Amniotic epithelial cell (primary cell): ENCODE measurements at places on chromosomes 13 and 19.

DNA sequence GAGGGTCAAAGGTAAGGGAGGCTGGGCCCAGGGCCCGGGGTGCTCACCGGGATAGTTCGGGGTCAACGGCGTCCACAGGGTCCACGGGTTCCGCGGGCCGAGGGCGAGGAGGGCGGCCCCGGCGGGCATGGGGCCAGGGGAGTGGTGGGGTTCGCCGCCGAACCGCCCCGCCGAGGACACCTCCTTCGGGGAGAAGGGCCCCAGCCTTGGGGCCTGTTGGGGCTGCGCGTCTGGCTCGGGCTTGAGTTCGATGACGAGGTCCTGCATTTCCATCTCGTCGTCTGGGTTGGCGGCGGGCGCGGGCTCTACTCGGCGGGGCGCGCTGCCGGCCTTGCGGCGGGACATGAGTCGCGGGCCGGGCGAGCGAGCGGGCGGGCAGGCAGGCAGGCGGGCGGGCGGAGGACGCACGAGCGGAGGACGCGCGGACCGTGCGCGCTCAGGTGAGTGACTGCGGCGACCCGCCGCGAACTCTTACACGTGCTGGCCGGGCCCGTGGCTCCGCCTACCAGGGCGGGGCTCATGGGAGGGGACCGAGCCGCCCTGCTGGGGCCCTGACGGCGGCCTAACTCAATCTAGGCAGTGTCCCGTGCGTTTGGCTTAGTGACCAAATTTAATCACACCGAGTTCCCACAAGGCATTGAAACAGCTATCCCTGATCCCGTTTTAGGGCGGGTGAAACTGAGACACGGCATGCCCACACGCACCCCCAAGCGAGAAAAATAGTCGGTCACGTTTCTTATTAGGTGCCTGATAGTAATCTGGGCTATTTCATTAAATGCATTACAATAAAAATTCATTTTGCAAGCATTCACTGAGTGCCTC is at the start of gene ZNF296:
Gene ZNF296 (minus strand): TSS at position 450 of the 822 bp plus-strand sequence. CDS start 105 bp downstream, at position 345.
- DNase-seq, result no peak

DNA sequence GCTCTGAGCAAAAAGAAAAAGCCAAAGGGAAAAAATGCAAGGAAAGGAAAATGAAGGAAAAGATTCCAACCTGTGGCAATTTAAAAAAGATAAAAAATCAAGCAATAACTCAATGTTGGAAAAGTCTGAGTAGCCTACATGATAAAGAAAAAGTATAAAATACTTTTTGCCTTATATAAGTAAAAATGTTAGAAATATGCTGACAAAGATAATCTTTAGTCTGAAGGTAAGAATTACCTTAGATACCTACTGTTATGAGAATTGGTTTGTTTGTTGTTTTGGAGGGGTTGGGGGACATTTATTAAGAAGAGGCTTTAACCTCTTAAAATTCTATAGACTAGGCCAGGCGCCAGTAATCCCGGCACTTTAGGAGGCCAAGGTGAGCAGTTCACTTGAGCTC is 29.7 kb upstream of the CPB2 start:
- DNase-seq, result no peak

DNA sequence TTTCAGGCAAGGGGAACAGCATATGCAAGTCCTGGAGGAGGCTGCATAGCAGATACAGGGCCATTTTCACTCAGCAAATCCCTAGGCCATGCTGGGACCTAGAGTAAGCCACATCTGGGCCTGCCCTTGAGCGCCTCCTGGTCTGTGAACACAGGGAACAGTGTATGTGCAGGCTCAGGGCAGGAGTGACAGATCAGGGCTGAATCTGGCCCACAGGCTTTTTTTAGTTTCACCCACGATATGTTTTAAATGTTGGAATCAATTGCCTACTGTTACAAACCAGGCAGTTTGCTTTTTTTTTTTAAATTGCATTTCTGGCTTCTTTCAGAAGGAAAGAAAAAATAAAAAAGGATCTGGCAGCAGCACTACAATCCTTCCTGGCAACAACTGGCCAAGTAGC is 1.5 kb upstream of the TMEM145 start:
- no peak for DNase-seq

- no peak for DNase-seq
These were observed 62.4 kb upstream of the GJB6 start for GRCh38 chr13:20294497-20294896.

GRCh38 chr19:33868076-33868735 is 71.5 kb downstream of the KCTD15 start:
- DNase-seq, result no peak

DNA sequence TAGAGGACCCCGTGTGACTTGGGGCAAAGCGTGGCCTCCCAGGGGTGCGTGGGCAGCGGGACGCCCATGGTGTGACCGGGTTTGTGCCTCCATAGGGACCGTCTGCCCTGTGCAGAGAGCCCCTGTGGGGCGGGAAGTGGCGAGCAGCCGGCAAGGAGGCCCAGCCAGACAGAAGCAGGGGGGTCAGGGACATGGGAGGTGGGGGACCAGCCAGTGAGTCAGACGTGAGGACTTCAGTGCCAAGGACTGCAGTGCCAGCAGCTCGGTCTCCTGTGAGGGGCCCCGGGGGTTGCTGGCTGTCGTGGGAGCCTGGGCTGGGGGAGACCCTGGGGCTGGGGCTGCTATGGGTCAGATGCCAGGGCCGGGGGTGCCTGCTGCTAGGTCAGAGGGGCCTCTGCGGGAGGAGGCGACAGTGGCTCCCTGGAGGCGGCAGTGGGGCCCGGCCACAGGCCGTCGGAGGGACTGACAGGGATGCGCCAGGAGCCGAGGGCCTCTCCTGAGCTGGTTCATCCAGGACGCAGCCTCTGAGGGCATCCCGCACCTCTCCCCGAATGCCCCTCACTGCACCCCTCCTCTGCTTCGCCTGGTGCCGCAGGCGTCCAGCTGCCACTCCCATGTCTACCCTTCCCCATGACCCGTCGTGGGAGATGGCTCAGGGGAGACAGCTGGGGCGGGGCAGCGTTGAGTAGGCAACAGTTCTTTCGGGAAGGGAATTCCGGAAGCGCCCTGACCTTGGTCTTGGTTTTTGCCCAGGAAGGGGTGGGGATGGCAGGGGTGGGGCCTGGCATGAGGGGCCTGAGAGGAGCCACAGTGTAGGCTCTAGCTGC is 80.0 kb downstream of the KDM4B start:
- DNase-seq, result peak; percentile 50

DNA sequence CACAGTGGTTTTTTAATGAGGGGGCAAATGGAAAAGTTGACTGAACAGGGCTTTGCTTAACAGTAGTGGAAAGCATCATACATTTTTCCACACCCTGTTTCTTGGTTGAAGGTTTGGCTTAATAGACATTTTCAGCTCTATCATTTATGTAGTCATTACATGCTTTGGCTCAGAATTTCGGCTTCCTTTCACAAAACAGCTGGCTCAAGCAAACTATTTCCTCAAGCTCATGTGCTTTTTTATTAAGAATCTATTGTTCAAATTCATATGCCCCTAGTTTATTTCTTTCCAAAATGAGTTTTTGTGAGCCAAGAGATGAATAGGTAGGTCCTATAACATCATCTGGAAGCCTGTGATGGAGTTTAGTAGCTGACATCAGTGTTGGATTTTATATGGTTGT is 113.8 kb downstream of the SLITRK6 start:
- DNase-seq, result no peak

GRCh38 chr19:12364391-12365235 is 870 bp downstream of the ZNF442 start:
- peak; percentile 30 for DNase-seq

DNA sequence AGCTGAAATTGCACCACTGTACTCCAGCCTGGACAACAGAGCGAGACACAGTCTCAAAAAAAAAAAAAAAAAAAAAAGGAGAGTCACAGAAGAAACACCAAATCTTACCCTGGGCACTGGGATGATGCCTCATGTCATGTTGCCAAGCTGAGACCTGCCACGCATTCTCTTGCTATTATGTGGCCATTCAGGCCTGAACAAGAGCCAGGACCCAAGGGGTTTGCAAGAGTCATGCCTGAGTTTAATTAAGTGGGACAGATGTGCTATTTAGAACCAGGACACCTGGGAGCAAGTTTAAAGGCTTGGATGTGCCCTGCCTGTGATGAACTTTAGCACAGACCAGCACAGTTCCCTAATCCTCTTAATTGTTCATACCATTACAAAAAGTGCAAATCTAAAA is 9.8 kb downstream of the PNMA8A start:
- no peak for DNase-seq

DNA sequence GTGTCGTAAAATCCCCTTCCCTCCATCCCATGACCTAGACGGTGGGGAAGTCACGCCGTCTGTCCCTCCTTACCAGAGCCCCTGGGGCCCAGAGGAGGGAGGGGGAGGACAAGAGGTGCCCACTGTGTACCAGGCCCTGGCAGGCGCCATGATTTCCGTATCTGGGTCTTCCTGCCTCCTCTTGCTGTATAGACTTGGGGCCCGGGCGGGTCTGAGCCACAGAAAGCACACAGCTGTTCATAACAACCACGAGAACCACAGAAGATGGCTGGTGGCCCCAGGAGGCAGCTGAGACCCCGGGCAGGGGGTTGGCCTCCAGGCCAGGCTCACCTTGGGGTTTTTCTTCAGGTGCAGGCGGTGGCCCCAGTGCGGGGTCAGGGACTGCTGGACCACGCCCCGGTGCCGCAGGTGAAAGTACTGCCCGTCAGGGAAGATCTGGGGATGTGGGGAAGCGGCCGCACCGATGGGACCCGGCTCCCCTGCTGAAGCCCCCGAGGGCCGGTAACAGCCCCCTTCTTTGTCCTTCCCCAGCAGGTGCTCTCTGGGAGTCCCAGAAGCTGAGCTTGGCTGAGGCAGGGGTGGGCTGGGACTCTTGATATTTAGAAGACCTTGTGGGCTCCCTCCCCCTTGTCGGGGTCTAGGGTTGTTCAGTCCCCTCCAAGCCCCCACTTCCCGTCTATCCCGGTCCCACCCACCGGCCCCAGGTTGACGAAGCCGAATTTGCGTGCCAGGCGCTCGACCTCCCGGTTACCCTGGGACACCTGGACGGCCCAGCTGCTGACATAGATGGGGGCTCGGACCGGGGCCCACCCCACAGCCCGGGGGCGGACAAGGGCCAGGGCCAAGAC is 463 bp downstream of the PCSK4 start:
- no peak for DNase-seq

GRCh38 chr13:105083992-105084391 is 1451.5 kb downstream of the EFNB2 start:
- DNase-seq, result no peak

DNA sequence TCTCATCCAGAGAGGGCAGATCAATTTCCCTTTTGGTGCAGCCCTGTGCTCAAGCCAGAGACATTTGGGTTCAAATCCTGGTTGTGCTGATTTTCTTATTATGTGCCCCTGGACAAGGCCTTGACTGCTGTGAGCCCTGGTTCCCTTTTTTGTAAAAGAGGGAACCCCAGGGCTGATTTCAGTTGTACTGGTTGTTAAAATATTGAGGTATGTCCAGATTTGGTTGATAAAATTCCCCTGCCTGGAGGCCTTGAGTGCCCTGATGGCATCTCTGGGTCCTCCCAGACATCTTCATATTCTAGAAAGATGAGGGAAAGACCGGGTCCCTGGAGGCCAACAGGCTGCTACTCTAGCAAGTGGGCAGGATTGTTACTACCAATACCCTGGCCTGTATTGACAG is 14.4 kb upstream of the PLAUR start:
- DNase-seq, result no peak

DNA sequence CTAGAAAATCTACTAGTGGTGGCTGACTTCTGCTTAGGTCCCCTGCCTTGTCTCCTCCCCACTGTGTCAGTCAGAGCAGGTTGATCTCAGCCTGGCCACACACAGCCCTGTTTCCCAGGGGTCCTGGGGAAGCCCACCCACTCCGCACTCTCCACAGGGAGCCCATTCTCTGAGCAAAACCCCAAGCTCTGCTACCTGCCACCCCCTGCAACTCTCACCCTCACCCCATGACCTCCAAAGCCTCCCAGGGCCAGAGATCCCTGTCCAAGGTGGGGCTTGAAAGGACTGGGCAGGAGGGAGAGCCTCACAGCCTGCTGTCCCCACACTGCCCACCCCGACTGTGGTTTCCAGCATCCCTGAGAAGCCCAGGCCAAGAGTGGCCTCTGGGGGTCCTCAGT is 58.8 kb upstream of the ZNF536 start:
- no peak for DNase-seq
